ENCODE measurements at places on chromosomes 3 and 15.

GRCh38 chr3:39387411-39387975, 4.3 kb downstream of the SLC25A38 start:
- DNase-seq: no peak

DNA sequence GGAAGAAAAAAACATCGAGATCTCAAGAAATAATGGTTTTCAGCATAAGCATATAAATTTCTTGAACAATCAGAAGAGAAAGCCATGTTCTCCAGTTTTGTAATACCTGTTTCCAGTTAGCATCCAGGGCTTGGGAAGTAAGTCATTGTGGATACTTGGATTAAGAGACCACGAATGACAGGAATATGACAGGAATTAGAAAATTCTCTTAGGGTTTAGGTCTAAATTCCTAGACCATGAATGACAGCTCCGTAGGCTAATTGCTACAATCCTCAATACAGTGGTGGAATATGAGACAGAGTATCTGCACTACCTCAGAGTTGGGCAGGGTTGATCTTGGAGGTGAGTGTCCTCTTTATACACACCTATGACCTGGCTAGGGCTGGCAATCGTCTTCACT, 517.5 kb downstream of the NTRK3 start:
- DNase-seq: no peak

- no peak for DNase-seq
Measured at GRCh38 chr3:156527060-156527459, 27.9 kb downstream of the SSR3 start.

GRCh38 chr3:42979044-42979972, at the start of gene GASK1A:
GASK1A (plus strand) TSS chr3:42979311; CDS start chr3:42979643, 332 bp downstream.
- DNase-seq: peak; percentile 24
